ENCODE measurements at places on chromosomes 2 and 18.

GRCh38 chr2:218821605-218822211 is 9.9 kb downstream of the PRKAG3 start:
- no peak for DNase-seq

- DNase-seq = no peak
These were observed 67.6 kb upstream of the ZFP36L2 start for GRCh38 chr2:43293744-43294695.

DNA sequence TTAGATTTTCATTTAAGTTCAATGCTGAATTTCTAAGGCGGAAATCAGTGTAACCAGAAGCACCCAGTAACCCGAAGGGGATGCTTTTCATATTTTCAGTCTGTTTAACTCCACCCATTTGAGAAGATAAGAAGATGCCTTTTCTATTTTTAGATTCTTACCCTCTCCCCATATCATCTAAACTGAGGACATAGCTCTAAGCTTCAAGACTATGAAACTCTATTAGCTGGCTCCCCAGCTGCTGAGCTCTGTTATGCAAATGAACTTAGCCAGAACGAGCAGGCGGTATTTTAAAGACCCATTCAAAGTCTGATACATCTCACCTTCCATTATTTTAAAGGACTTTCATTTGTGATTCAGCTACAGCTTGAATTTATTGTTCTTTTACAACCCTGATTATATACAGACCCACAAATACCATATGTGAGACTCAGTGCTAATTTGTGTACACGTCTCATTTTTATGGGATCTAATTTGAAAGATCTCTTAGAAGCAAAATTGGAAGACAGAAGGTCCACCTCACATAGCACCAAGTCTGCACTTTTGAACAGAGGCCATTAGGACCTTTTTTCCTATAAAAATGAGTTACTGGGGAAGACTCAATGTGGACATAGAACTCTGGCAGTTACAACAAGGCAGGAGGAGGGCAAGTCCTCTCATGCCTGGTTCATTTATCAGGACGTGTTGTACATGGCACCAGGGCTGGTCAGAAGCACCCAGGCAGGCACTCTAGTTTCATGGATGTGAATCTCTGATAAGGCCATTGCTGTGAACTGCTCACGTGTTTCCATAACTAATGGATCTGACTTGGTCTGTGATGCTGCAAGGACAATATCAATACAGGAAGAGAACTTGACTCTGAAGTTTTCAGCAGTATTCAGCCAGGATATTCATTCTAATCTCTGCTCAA is 16.3 kb downstream of the CDC42EP3 start:
- no peak for DNase-seq

DNA sequence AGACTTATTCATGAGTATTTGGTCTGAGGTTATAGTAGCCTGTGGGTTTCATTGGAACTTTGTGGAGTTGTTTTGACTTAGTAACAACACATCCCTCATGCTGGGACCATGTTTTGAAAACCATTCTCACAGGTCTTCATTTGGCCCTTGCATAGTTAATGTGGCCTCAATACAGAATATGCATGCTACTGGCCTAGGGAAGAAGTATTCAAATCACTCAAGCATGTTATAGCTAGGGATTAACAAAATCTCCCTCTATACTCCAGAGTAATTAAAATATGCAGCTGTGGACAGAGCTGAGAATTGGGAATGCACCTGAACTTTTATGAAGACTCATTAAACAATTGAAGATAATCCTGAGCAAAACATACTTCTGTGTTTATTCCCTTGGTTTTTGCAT is 325.5 kb upstream of the CHAC2 start:
- no peak for DNase-seq

DNA sequence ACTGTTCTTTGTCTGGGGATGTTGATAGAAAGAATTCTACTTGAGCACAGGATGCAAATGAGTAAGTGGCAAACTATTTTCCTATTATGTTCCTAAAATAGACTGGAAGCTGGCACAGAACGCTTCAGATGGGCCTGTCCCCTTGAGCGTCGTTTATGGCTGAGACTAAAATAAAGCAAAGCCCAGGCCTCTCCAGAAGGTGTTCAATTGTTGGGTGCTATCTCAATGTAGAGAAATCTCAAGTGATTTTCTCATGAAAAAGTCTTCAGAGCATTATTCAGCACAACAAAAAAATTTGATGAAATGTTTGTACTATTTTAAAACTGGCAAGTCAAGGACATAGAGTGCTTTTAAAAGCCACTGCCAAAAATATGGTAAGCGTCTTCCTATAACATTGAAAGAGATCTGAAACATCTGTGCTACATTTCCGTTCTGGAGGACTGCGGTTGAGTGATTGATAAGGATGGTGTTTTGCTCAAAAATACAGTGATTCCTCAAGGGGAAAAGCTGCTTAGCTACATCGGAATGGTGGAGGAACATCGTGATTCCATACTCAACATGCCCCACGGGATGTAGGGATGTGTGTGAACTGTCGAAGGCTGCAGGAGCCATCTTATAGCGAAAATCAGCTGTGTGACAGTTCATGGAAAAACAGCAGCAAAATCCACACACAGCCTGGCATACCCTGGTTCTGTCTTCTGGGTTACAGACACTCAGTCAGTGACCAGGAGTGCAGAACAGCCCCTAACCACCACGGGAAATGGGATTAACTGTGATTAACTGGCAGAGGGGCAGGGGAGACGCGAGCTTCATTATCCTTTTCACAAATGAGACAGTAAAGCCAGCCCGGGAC is 10.4 kb upstream of the LRRFIP1 start:
- DNase-seq = no peak

DNA sequence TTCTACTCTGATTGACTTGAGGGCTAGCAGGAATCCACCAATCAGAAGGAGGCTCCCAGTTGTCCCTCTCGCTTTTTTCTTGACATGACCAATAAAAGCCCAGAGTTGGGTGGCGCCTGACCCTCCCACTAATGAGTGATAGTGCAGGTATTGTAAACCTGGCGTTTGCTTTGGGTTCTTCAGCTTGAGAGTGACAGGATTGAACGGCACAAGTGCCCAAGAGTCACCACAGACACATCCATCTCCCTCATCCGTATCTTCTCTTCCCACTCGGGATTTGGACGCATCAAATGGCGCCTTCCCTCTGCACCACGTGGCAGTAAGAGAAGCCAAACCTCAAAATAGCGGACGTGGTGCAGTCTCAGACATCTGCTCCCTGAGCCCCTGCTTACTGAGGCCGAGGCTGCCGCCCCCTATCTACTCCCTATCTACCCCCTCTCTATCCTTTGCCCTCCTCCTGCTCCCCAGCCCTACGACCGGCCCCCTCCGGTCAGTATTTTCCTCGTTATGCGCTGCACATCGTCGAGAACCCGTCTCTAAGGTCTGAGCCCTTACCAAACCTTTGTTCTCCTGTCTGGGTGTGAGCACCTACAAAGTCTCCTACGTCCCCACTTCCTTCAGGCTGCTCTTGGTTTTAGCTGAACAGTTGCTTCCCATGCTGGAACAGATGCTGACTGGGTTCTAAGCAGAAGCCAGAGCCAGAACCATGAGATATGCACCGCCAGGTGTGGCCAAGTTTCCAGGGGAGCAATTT is 881 bp upstream of the FAM161A start:
- DNase-seq = peak; percentile 88

- no peak for DNase-seq
These were observed 25.2 kb downstream of the FBXO36 start for GRCh38 chr2:229947544-229947943.

GRCh38 chr2:55052129-55053061 is 2.1 kb upstream of the RTN4 start:
- no peak for DNase-seq

GRCh38 chr18:72700961-72701710 is 157.0 kb upstream of the CBLN2 start:
- no peak for DNase-seq

DNA sequence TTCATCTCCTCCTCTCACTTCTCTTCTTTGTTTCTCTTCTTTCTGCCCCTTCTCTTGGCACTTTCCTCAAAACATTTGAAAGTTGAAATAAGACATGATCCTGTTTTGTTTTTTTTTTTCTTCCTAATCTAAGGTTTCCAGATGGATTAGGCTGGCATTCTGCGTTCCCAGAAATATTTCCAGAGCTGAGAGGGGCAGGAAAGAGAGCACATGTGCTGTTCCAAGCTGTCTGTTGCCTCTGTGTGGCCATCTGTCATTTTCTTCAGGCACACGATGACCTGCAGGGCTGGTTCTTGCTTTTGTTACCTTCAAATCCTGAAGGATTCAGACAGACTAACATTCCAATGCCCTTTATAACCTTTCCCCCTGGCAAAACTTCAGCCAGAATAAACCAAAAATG is 142.9 kb downstream of the RNF144A start:
- DNase-seq = no peak

DNA sequence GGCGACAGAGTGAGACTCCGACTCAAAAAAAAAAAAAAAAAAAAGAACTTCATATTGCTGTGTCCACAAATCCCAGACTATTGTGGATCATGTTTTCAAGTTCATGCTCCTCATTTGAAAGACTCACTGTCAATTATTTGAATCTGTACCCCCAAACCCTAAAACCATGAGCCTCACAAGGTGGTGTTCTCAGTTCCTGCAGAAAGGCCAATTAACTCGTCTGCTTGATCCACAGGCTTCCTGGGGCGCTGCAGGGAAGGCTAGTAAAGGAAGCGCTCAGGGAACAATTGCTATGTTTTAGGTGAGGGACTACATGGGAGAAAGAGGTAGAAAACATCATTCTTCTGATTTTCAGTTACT is 396.8 kb upstream of the NETO1 start:
- no peak for DNase-seq

DNA sequence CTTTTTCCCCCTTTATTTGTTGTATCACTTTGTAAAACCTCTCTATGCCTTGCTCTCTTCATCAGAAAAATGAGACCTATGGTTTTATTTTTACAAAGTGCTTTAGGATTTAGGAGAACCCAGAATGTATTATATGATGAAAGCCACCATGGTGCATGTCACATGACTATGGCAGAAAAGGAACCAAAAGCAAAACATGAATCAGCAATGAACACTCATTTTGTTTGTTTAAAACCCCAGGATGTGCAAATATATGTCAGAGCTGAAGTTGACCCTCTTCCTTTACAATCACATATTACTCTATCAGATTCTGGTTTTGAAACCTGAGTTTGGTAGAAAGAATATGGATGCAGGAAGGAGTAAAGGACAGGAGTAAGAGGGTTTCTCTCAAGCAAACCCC is 70.0 kb downstream of the FIGN start:
- DNase-seq = no peak

DNA sequence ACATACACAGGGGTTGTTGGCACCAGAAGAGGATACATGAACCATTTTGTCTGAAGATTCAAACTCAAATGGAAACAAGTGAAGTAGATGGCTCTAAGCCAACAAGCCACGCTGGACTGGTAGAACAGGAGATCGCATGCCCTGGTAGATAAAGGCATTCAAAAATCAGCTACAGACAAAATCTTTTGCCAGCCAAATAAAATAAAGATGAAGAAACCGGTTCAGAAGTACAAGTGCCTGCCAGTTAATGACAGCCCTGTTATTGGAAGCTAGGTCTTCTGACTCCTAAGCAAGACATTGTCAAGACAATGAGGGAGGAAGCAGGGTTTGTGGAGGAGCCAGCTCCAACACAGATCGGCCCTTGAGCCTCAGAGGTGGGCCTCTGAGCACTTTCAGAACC is 52.3 kb downstream of the EHD3 start:
- no peak for DNase-seq

DNA sequence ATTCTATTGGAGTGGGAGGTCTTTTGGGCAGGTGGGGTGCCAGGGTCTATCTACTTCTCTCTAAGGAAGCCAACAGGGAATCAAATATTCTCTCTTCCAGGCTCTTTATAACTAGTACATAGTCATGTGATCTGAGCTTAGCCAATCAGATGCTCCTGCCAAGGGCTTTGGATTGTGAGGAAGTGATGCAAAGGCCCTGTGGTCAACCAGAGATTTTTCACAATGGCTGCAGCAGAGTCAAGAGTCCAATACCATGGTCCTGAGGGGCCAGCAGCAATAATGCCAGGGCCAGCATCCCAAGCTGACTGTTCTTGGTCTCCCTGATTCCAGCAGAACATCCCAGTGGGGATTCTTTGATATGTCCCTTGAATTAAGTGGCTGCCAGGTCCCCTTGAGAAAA is 8.4 kb upstream of the C2orf72 start:
- no peak for DNase-seq

- DNase-seq = no peak
These were observed 633 bp upstream of the ILKAP start for GRCh38 chr2:238203973-238204683.

DNA sequence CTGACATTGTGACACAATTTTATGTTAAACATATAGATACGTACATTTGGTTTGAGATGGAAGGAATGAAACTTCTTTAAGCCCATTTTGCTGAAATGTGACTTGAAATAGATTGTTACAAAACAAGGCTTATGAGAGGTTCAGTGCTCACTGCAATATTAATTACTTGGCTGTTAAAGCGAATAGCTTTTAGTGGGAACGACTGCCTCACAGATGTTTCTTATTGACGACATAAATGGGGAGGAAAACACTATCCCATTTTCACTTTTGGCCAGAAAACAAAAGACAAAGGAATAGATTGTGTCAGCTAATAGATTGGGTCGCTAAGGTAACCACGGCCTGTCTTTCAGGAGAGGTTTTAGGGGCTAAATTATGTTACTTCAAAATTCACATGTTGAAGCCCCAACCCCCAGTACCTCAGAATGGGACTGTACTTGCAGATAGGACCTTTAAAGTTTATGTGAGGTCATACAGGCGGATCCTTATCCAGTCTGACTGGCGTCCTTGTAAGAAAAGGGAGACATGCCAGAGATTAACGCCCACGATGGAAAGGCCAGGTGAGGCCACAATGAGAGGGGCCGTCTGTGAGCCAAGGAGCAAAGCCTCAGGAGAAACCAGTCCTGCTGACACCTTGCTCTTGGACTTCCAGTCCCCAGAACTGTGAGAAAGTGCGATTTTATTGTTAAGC is 10.8 kb downstream of the INPP1 start:
- DNase-seq = no peak

DNA sequence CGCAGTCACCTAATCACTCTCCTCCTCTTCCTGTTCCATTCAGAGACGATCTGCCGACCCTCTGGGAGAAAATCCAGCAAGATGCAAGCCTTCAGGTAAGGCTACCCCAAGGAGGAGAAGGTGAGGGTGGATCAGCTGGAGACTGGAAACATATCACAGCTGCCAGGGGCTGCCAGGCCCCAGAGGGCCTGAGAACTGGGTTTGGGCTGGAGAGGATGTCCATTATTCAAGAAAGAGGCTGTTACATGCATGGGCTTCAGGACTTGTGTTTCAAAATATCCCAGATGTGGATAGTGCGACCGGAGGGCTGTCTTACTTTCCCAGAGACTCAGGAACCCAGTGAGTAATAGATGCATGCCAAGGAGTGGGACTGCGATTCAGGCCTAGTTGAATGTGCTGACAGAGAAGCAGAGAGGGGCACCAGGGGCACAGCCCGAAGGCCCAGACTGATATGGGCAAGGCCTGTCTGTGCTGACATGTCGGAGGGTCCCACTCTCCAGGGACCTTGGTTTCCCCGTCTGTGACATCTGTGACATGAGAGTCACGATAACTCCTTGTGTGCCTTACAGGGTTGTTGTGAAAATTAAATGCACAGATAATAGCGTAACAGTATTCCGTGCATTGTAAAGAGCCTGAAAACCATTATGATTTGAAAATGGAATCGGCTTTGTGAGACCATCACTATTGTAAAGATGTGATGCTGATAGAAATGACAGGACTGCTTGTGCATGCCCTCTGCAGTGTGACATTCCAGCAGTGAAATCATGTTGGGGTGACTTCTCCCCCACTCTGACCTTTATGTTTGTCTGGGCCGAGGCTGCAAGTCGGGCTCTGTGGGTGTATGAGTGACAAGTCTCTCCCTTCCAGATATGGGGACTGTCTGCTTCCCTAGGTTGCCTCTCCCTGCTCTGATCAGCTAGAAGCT is 510 bp downstream of the IL1RN start:
- DNase-seq = no peak

- DNase-seq = no peak
These were observed 63.0 kb downstream of the TANK start for GRCh38 chr2:161223139-161223732.
